Glomerular endothelial cell (primary cell): ENCODE measurements at places on chromosomes 6 and 20.

DNA sequence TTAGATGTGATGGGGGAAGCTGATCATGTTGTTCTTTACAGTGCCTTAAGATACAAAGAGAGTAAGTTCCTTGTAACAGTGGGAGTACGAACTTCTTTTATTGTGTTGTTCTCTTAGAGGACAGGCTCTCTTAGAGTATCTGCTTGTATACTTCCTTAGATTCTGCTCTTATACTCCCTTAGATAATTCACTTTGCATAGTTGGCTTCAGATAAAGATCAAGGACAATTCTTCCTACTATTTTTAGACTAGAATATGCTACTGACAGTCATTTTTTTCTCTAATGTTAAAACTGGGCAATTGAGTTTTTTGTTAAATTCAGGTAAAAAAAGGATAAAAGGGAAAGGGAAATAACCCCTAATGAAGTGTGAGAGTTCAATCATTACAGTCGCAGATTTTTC lies 138.7 kb downstream of the MYB start:
- no peak for DNase-seq

DNA sequence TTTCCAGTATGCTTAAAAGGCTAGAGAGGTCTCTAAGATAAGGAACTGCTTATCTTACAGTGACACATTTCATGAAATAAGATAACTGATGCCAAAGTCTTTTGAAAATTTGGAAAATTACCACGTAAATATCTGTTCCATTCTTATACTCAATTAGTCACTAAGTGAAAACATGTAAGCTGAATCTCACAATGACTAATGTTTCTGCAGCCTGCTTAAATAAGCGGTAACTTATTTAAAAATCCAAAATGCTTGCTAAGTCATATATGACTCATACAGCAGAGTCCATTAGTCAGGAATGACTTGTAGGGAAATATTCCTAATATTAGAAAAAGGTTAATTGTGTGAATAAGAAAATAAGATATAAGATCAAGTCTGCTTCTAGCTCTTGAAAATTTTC lies 27.8 kb upstream of the LGSN start:
- DNase-seq = no peak

- DNase-seq = no peak
Measured at GRCh38 chr20:24046888-24047287, 58.3 kb upstream of the GGTLC1 start.

DNA sequence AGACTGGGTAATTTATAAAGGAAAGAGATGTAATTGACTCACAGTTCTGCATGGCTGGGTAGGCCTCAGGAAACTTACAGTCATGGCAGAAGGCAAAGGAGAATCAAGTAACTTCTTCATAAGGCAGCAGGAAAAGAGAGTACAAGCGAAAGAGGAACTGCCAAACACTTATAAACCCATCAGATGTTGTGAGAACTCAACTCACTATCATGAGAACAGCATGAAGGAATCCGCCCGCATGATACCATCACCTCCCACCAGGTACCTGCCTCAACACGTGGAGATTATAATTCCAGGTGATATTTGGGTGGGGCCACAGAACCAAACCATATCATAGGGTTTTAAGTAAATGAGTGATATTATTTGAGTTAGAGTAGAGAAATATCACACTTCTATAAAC lies 189.3 kb downstream of the TSHZ2 start:
- DNase-seq = no peak

GRCh38 chr6:2077826-2078225 lies 167.6 kb downstream of the GMDS start:
- DNase-seq = no peak

- no peak for DNase-seq
Measured at GRCh38 chr6:135514706-135515105, 17.2 kb upstream of the AHI1 start.

- no peak for DNase-seq
Measured at GRCh38 chr6:29424575-29424974, 9.8 kb downstream of the OR12D1 start.

DNA sequence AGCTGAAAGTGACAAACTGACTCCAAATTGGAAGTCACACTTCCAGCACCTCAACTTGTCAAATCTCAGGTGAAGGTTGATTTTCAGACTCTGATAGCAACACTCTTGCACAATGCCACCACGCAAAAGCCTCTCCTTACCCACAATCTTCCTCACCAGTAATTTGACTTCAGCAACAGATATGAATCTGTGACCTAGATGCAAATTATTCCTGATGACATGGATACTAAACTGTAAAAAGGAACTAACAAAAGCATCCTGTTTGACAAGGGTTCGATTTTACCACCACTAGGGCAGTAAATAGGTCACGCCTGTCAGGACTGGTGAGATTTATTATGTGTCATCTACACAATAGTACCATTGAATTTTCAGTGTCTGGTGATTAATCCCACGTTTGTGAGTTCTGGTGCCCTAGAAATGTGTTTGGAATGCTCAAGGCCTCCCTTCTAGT lies 134.4 kb upstream of the COL21A1 start:
- DNase-seq = no peak

DNA sequence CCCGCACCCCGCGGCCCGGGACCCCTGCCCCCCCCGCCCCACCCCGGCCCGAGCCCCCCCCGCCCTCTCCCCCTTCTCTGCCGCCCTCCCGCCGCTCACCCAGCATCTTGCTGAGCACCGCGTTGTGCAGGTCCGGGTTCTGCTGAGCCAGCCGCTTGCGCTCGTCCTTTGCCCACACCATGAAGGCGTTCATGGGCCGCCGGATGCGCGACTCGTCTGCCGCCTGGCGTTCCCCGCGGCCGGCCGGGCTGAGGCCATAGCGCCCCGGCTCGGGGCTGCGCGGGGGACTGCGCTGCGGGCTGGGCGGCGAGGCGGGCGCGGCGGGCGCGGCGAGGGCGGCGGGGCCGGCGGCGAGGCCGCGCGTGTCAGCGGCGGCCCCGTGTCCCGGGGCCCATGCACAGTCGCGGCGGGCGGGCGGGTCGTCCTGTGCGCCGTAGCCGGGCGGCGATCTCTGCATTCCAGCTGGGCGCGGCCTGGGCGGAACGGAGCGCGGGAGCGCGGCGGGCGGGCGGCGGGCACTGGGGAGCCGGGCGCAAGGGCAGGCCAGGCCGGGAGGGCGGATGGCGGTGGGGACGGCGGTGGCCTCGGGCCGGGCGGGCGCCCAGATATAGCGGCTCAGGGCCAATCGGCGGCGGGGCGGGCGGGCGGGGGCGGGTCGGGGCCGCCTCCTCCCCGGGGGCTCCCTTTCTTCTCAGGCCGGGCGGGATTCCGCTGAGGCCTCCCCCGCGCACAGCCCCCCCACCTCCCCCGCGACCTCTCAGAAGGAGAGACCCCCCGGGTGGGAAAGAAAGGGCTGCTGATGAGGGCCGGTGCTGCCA lies at the start of gene SOX18:
TSS of gene SOX18 (minus strand) at position 580 of the 818 bp plus-strand sequence. CDS start at position 457, 123 bp downstream.
- no peak for DNase-seq

DNA sequence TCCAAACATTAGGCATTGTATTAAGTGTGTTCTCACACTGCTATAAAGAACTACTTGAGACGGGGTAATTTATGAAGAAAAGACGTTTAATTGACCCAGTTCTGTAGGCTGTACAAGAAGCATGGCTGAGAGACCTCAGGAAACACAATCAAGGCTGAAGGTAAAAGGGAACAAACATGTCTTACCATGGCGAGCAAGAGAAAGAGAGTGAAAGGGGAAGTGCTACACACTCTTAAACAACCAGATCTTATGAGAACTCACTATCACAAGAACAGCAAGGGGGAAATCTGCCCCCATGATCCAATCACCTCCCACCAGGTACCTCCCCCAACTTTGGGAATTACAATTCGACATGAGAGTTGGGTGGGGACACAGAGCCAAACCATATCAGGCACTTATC lies 86.6 kb upstream of the TOP1 start:
- no peak for DNase-seq

GRCh38 chr6:83609248-83609647 lies 96.9 kb downstream of the PRSS35 start:
- no peak for DNase-seq

DNA sequence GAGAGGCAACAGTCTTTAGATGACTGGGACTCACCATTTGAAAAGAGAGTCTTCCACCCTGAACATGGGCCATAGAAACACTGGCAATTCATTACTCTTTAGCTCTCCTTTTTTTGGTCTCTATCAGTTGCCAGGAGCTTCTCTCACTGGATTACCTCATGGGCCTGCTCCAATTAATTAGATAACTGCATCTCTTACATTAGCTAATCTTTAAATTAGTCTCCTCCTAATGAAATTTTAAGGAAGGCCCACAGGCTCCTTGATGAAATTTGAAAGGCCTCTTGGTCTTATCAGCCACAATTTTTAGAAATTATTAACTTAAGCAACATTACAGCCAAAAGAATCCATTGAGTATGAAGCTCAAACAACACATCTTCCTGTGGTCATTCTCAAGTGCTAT lies 184.4 kb downstream of the UNC5CL start:
- DNase-seq = no peak

GRCh38 chr6:108948181-108948661 lies 100.0 kb downstream of the ARMC2 start:
- DNase-seq = no peak

DNA sequence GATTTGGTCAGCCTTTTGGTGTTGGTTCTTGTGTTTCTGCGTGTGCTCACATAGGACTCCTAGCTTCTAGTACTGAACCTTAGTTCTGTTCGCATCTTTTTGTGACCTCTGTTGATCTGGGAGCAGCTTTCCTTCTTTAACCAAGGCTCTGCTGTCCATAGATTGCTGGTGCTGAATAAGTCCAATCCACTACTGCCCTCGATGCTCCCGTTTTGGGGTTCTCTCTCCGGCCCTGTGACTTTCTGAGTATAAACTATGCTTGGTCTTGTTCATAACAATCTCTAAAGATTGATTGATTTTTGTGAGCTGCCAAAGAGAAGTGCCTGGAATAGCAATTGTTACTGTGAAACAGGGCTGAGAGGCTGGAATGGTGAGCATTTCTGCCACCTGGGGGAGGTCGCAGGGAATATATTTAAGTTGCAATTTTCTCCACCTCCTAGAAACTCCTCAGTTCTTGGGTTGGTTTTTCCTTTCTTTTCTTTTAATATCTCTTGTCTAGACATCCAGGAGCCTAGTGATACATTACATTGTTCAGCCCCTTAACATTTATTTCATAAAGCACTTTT lies 422.9 kb upstream of the CHD6 start:
- no peak for DNase-seq

GRCh38 chr6:105678516-105678915 lies 275.6 kb upstream of the PREP start:
- DNase-seq = no peak

DNA sequence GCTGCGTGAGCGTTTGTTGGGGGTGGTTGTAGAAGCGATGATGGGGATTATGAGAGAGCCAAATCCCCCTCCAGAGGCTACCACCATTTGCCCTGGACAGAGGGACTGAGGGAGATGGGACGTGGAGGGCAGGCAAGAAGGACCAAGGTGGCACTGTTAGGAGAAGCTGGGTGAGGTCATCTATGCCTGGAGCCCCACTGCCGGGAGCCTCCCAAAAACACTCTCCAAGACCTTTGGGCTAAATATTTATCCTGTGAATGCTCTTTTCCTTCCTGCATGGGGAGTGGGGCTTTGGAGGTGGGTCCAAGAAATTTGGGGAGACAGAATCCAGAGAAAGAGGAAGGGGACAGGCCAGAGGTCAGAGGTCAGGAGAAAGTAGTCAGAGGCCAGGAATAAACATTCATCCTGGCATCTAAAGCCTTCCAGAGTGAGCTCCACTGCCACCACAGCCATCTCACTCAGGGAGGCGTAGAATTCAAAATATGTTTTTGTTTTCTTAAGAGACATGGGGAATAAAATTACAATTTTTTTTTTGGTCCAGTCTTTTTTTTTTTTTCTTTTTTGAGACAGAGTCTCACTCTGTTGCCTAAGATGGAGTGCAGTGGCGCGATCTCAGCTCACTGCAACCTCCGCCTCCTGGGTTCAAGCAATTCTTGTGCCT lies 17.8 kb upstream of the PTGIS start:
- DNase-seq = no peak

GRCh38 chr6:164034602-164035140 lies 620.2 kb downstream of the QKI start:
- no peak for DNase-seq

- no peak for DNase-seq
Measured at GRCh38 chr6:44514085-44514484, 126.6 kb downstream of the CDC5L start.

DNA sequence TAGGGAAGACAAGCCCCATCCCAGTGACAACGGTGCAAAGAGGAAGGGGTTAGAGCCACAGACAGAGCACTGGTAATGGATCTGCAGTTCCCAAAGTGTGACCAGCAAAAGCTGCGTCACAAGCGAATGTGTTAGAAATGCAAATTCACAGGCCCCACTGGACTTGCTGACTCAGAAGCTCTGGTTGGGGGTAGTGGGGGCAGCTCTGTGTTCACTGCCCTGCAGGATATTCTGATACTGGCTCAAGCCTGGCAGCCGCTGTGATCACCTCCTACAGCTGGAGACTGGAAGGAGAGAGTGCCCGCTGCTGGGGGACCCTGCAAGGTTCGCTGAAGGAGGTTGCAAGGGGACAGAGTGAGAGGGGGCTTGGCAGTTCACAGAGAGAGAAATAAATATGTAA lies 179.7 kb upstream of the CDH4 start:
- DNase-seq = no peak

DNA sequence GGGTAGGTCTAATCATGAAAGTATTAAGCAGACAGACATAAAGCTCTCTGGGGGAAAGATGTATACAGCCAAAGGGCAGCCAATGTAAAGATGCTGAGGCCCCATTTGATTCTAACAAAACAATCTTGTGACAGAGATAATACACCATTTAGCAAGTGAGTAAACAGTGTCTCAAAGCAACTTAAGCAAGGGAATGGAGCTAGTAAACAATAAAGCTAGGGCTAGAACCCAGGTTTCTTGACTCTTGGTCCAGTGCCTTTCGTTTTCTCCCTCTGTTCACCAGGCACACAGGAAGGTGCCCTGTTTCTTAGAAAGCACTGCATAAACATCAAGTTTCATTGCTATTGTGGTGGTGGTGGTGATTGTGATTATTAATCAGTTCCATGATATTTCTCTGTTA lies 5.1 kb downstream of the ELOVL2 start:
- DNase-seq = no peak

GRCh38 chr20:1417273-1417672 lies 24.4 kb upstream of the FKBP1A start:
- no peak for DNase-seq

GRCh38 chr20:7703551-7703961 lies 236.7 kb downstream of the HAO1 start:
- no peak for DNase-seq

DNA sequence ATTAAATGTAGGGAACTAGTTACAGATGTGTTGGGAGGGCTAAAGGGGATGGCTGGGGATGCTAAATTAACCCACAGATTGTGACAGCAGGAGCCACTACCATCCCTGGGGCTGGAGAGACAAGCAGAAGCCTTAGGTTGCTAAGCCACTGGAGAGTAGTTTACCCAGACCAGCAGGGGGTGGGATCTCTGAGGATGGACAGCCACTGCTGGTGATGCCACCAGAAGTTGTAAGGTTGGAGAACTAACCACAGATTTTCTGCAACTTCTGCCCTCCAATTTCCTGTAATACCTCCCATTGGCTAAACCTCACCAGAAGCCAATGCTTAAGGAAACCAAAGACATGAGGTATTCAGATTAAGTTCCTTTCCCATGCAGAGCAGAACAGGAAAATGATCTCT lies 139.6 kb upstream of the NOX3 start:
- no peak for DNase-seq
